ENCODE measurements at places on chromosomes 6 and 20.
A peak's percentile ranks its signal among the peaks of the same experiment; 100 is the strongest.

DNA sequence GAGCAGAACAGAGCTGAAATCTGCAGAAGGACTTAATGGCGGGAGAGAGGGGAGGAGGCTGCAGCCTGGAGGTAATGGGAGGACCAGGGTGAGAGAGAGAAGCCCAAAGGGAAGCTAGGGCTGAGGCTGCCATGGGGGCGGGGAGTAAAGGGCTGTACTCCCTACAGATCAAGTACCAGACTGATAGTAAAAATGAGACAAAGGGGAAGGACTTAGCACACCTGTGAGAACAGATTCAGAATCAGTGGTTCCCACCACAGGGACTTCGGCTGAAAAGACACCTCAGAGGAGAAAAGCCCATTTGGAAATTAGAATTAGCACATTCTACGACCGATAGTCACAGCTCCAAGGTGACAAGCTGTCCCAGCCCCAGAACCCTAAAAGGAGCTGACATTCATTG lies 6.4 kb upstream of the TBXT start:
- no peak overlapping the region for H3K27ac ChIP-seq
- H3K4me1 ChIP-seq = no peaks in the 10 kb centered on the region
- peaks cover 4% of the 10 kb centered on the region for H3K27me3 ChIP-seq
- no peak overlapping the region for H3K4me3 ChIP-seq

DNA sequence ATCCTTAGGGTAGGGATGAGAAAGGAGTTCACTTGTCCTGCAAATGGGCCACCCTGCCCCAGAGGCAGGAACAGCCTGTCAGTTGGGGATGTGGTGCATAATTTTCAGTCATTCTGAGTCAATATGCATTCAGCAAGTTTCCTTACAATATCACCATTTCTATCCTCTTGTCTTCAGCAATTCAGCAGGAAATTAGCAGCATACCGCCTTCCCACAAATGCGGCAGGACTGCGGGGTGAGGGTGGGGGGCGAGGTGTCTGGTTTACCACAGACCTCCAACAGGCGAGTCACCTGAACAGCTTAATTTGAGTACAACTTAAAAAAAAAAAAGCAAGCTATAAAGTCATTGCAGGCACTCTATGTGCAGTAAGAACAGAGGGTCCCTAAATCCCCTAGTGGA lies 126.8 kb downstream of the MAP3K7 start:
- H3K27ac ChIP-seq = no peak overlapping the region
- peaks cover 17% of the 10 kb centered on the region for H3K4me1 ChIP-seq
- no peak overlapping the region for H3K4me3 ChIP-seq
- no peaks in the 10 kb centered on the region for H3K27me3 ChIP-seq

- H3K4me1 ChIP-seq = no peaks in the 10 kb centered on the region
- no peak overlapping the region for H3K4me3 ChIP-seq
- DNase-seq = no peak
- H3K27me3 ChIP-seq = peaks cover 3% of the 10 kb centered on the region
- no peak overlapping the region for H3K27ac ChIP-seq
Measured at GRCh38 chr6:30926644-30927043, 5.3 kb downstream of the SFTA2 start.

- no peak overlapping the region for H3K27ac ChIP-seq
- no peak overlapping the region for H3K4me3 ChIP-seq
- DNase-seq = no peak
- no peaks in the 10 kb centered on the region for H3K27me3 ChIP-seq
Measured at GRCh38 chr20:6509374-6509773, 258.1 kb upstream of the BMP2 start.

DNA sequence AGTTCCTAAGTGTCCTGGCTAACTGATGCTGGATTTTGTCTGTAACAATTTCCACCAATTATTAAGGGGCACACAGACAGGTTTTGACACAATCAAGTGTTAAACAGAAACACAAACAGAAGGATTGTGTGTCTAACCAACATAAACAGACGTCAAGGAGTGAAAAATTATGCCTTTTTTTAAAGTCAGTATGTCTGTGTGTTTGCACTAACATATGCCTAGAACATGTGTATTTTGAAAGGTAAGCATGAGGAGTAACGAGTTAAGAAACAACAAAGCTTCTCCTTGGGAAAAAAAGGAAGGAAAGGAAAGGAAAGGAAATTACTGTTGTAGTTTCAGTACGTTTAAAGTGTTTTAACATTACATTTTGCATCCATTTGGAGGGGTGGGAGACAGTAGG lies 466.3 kb upstream of the ID4 start:
- H3K27ac ChIP-seq = no peak overlapping the region
- no peak for DNase-seq
- no peaks in the 10 kb centered on the region for H3K27me3 ChIP-seq
- no peaks in the 10 kb centered on the region for H3K4me1 ChIP-seq

GRCh38 chr6:143982968-143983367 lies 25.1 kb downstream of the PLAGL1 start:
- no peak overlapping the region for H3K27ac ChIP-seq
- no peaks in the 10 kb centered on the region for H3K4me1 ChIP-seq
- peaks cover under 1% of the 10 kb centered on the region for H3K27me3 ChIP-seq
- H3K36me3 ChIP-seq = no peaks in the 10 kb centered on the region
- DNase-seq = no peak

DNA sequence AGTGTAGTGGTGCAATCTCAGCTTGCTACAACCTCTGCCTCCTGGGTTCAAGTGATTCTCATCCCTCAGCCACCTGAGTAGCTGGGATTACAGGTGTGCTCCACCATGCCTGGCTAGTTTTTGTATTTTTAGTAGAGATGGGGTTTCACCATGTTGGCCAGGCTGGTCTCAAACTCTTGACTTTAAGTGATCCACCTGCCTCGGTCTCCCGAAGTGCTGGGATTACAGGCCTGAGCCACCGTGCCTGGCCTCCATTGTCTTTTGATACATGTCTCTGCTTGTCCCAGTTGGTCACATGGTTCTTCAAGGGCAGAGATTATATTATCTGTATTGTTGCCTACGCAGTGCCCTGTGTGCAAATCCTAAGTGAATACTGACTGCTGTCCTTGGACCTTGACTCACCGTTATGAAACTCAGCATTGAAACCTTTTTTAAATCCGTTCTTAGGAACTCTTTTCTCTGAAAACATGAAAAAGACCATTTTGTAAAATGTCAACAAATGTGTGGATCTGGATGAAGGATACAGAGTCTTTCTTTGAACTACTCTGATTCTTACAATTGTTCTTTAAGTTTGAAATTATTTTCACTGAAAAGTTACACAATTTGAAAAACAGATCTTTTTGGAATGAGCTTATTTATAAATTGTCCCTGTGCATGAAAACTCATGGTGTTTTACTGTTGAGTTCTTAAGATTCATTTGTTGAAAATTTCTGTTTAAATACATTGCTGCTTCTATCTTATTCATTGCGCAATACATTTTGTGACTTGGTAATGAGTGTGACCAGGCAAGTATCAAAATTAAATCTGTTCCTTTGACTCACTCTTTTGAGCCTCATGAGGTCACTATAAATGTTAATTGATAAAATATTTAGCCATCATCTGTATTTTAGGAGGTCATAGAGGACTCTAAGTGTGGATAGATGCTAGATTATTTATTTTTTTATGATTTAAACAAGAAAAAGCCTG lies 293.5 kb downstream of the UTRN start:
- H3K27ac ChIP-seq = no peak overlapping the region
- peaks cover 19% of the 10 kb centered on the region for H3K27me3 ChIP-seq
- no peak for DNase-seq
- peaks cover 4% of the 10 kb centered on the region for H3K36me3 ChIP-seq

DNA sequence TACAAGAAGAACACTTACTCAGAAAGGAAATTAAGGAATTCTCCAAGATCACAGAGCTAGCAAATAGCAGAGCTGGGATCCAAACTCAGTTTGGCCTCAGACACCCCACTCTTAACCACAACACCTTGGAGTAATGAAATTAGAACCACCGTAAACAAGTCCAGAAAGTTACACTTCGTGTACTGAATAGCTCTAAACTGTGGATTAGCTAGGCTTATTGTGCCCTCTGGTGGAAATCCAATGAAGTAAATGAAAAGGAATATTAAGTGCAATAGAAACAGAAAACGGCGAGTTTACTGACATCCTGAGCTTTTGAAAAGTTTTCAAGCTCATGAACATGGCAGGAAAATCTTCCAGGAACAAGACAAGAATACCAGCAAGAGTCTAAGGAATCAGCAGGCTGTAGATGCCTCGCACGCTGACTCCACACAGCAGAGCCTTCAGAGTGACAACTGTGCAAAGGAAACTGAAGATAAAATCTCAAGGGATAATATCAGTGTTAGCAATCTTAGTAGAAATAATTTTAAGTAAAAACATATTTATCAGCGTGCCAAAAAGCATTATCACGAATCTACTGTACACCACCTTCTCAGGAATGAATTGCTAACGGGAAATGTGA lies 34.6 kb downstream of the FBXO5 start:
- no peaks in the 10 kb centered on the region for H3K36me3 ChIP-seq
- no peak overlapping the region for H3K27ac ChIP-seq
- DNase-seq = peak; percentile 33
- H3K4me3 ChIP-seq = no peak overlapping the region

DNA sequence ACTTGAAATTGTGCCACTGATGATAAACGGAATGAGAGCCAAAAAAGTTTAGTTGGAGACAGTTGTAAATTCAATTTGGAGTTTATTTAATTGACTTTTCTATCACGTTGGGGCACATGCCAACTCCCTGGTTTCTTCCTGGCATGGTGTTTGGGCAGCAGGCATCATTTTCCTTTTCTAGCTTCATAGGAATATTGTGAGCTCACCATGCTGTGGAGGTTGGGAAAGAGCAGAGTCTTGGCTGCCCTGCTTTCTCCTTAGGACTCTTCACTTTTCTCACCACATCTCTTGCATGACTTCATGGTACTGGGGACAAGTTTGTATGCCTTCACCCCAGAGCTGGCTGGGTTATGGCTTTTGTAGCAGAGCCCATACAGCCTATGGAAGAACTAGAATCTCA lies 6.4 kb downstream of the SCAND1 start:
- H3K4me1 ChIP-seq = peaks cover 12% of the 10 kb centered on the region
- H3K4me3 ChIP-seq = no peak overlapping the region
- H3K27me3 ChIP-seq = no peaks in the 10 kb centered on the region

DNA sequence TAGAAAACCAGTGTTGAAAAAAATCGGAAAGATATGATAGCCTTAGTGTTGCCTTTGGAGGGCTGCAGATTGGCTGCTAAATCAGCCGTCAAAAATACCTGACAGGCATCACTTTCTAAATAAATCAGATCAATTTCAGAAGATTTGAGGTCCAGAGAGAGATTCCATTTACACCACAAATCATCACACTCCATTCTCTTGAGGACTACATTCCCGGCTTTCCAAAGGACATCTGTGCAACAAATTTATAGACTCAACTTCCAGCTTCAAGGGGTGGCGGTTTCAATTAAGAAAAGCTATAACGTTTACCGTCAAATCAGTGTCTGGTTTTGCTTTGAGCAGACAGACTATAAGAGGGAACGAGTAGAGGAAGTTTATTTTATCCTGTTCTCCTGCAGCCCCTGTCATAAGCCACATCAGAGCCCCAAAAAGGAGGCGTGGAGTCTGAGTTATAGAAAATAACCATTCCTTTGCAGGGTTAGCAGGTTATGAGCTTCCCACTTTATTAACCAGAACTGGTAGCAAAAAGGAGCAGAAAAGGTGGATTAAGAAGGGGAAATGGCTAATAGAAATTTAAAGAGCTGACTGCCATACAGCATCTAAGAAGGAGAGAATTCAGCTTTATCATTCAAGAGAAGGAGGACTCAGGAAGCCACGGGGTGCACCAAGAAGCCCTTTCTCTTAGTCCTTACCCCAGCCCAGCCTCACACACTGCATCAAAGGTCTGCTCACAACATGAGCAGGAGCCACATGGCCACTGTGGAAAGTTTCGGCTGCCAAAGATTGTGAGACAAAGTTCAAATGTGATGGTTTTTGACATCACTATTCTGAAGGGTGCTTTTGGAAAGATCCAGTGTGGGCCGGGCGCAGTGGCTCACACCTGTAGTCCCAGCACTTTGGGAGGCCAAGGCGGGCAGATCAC lies 12.9 kb upstream of the UQCC2 start:
- peaks cover 6% of the 10 kb centered on the region for H3K27me3 ChIP-seq
- H3K27ac ChIP-seq = no peak overlapping the region
- H3K4me3 ChIP-seq = no peak overlapping the region

GRCh38 chr6:14751645-14752175 lies 494.2 kb upstream of the JARID2 start:
- no peak for DNase-seq
- peaks cover 39% of the 10 kb centered on the region for H3K4me1 ChIP-seq
- H3K27me3 ChIP-seq = peaks cover 3% of the 10 kb centered on the region
- H3K36me3 ChIP-seq = no peaks in the 10 kb centered on the region

DNA sequence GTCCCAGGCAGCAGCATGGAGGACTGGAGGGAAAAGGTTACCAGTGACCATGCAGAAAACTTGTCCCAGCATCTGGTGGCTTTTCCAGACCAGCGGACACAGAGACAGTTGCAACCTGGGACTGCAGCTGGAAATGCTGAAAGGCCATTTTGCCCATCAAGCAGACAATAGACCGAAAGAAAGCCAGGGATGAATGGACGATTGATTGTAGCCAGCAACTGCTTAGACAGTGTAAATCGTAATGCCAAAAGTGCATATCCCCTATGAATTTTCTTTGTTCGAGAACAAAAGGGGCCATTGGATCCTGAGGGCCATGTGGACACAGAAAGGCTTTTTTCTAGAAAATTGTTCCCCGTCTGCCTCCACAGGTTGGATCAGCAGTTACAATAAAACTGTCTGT lies 115.7 kb downstream of the MBOAT1 start:
- DNase-seq = no peak
- H3K27ac ChIP-seq = no peak overlapping the region

- H3K27me3 ChIP-seq = peaks cover 3% of the 10 kb centered on the region
- H3K4me1 ChIP-seq = no peaks in the 10 kb centered on the region
- DNase-seq = no peak
- H3K36me3 ChIP-seq = no peaks in the 10 kb centered on the region
Measured at GRCh38 chr20:46913329-46914044, 18.8 kb downstream of the EYA2 start.

DNA sequence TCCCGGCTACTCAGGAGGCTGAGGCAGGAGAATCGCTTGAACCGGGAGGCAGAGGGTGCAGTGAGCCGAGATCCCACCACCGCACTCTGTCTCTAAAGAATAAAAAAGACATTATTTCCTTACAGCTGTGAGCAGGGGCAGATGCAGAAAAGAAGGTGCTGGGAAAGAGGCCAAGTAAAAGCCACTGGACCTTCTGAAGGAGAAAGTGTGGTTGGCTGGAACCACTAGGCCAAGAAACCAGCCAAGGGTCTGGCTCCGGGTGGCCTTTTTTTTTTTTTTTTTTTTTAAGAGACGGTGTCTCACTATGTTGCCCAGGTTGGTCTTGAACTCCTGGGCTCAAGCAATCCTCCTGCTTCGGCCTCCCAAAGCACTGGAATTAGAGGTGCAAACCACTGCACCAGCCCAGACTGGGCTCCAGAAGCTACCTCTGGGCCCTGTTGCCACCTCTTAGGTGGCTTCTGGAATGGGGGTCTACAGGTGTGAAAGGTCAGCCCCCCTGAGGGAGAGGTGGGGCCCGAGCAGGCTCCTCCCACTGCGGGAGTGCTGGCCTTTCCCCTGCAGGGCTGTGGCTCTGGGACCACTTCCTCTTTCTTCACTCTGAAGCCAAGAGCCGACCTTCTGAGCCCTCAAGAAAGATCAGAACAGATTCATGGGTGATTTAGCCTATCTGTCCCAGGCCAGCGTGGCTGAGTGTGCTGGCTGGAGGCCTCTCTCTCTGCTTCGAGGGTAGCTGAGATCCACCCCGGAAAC lies at the start of gene FGD2:
Gene FGD2, plus strand, starts transcription at position 595 of the 750 bp plus-strand sequence. CDS start 163 bp downstream, outside the sequence.
- H3K27ac ChIP-seq = peak within 1 kb of the TSS; percentile 60
- peaks cover 26% of the 10 kb centered on the region for H3K4me1 ChIP-seq
- H3K36me3 ChIP-seq = no peaks in the 10 kb centered on the region
- H3K27me3 ChIP-seq = peaks cover 4% of the 10 kb centered on the region
- peak within 1 kb of the TSS; percentile 46 for H3K4me3 ChIP-seq
- DNase-seq = no peak

- peak overlapping the region; percentile 81 for H3K27ac ChIP-seq
- H3K27me3 ChIP-seq = peaks cover 11% of the 10 kb centered on the region
- peak; percentile 45 for DNase-seq
- peaks cover 54% of the 10 kb centered on the region for H3K4me1 ChIP-seq
Measured at GRCh38 chr20:53829255-53829723, 235.7 kb upstream of the ZNF217 start.
